ENCODE measurements at places on chromosomes 3 and 15.

GRCh38 chr3:174931473-174932353 lies 72.6 kb downstream of the NAALADL2 start:
- DNase-seq = no peak

GRCh38 chr3:57538465-57538864 lies 5.7 kb downstream of the DNAH12 start:
- DNase-seq = no peak

DNA sequence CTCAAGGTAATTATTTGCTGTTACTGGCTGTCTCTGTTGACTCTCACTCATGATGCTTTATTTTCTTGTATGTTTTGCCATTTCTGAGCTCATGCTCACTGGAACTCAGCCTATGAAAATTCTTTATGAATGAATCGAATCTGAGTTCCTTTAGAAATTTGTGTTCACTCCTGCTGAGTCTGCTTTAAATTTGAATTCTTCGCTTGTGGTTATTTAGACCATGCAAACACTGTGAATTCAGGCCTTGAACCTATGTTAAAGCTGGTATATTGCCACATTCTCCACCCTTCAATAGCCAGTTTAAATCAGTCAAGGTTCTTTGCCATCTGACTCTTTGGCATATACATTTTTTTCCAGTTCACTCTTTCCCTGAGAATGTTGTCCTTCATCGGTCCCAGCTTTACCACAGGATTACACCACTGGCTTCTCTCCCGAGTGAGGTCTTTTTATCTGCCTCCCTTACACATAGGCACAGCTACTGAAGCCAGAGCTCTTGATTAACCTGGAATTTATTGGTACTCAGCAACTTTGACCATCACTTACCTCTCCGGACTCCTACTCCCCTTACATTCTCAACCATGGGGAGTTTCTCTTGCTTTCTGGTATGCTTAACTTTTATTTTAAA lies 400.6 kb downstream of the VPS13C start:
- no peak for DNase-seq

- DNase-seq = no peak
These were observed 79.3 kb upstream of the LSAMP start for GRCh38 chr3:116524453-116525210.

DNA sequence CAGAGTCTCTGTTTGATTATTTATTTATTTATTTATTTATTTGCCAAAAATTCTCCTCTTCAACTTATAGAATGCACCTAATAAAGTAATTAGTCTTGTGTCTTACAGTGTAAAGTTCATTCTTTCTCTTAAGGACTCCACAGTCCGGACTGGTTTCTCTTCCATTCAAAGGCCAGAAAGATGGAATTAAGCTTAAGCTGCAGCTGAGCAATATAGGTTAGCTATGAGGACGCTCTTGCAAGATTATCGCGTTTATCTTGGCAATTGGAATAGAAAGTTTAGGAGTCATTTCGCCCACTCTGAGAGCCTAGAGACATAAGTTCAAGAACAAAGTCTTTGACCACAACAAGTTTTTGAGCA lies 15.0 kb downstream of the TAGLN3 start:
- DNase-seq = no peak

DNA sequence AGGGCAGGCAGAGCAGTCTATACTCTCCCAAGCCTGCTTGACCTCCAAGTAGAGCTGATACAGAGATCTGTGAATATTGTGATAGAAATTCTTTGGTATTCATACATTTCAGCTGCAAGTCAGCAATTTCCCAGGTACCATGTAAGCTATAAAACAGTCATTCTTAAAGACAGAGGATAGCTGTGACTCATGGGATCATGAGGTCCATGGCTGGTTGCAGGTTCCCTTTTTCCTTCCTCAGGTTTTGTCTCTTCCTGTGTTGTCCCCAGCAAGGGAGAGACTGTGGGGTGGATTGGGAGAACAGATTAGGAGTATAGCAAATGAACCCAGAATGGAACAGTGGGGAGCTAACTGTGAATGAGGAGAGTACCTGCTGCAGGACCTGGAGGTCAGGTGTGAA lies 5.4 kb upstream of the P4HTM start:
- no peak for DNase-seq

- DNase-seq = no peak
These were observed 174.5 kb upstream of the WNT5A start for GRCh38 chr3:55661571-55661970.

DNA sequence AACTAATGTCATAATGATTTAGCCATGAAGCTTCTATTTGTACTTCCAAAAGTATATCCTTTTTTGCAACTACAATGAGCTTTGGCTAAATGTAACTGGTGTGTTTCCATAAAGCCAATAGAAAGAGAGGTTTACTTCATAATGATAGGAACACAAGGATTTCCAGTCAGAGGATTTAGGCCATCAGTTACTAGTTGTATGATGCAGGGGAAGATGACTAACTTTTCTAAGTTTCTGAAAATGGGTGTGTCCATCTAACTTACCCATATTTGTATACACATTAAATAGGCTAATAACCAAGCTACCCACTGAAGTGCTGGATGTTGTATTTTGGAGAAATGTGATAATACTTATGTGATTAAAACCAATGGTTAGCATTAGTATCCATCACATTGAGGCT lies 55.7 kb downstream of the SLC4A7 start:
- no peak for DNase-seq

GRCh38 chr15:64558460-64559179 lies 98.2 kb downstream of the ZNF609 start:
- no peak for DNase-seq

DNA sequence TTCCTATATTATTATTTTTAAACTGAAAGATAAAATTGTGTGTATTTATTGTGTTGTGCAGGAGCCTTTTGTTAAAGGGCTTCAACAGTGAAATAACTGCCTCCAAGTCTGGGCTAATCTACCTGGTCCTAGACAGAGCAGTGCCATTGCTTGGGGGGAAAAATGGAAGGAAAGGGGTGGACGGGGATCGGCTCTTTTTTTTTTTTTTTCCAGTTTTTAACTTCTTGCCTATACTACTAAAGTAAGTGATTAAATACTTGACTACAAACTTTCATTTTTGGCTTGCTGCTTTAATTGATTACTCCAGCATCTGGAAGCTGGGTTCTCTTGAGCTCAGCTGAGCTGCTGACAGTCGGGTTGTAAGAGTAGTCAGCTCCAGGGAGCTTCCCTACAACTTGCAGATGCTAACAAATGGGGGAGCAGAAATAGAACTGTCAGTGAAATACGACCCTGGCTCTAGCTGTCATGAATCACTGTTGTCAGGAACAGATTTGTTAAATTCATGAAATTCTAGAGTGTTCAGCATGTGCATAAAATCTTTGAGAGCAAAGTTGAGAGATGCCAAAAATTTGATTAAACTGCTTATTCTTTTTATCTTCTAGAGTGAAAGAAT lies 276.7 kb downstream of the ROBO1 start:
- DNase-seq = no peak

GRCh38 chr3:48928679-48929078 lies 10.0 kb downstream of the ARIH2 start:
- DNase-seq = no peak

GRCh38 chr15:100983221-100983620 lies 64.1 kb downstream of the LRRK1 start:
- no peak for DNase-seq

DNA sequence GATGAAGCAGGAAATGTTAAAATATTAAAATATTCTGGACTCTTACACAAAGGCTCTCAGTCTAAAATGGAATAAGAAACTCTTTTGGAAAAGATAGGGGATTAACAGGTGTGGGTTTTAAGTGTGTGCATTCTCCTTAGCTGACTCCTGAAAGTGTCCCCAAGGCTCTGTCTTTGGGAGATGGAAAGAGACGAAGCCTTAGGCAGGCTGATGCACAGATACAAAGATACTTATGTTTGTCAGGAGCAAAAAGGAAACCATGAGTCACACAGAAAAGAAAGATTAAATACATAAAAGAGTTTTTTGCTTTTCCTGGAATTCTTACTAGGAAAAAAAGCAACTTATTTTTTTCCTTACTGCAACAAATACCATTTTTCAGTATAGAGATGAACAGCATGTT lies 23.8 kb upstream of the ABI3BP start:
- DNase-seq = no peak

DNA sequence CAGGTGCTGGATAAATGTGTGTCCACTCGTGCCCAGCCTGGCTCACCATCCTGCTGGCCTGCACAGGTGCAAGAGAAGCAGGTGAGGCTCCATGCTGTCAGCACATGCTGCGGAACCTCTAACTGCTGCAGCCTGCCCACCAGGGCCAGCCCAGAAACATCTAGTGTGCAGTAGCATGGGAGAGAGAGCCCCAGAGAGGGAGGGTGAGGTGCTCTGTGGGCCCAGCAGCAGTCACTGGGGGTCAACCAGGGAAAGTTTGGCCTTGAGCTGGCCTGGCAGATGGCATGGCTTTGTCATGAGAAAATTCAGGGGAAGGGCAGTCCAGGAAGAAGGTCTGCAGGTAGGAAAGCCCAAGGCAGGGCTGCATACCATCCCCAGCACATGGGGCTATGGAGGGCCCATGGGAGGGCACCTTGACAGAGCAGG lies 18.2 kb upstream of the PRR23E start:
- no peak for DNase-seq

- DNase-seq = no peak
These were observed 36.5 kb downstream of the ADAMTS9 start for GRCh38 chr3:64651303-64651702.
